Dorsolateral prefrontal cortex (tissue), 122 donors: ENCODE measurements at places on chromosomes 4 and X.

- no peak for DNase-seq
These were observed 61.4 kb downstream of the IGFBP7 start for GRCh38 chr4:57048590-57049304.

DNA sequence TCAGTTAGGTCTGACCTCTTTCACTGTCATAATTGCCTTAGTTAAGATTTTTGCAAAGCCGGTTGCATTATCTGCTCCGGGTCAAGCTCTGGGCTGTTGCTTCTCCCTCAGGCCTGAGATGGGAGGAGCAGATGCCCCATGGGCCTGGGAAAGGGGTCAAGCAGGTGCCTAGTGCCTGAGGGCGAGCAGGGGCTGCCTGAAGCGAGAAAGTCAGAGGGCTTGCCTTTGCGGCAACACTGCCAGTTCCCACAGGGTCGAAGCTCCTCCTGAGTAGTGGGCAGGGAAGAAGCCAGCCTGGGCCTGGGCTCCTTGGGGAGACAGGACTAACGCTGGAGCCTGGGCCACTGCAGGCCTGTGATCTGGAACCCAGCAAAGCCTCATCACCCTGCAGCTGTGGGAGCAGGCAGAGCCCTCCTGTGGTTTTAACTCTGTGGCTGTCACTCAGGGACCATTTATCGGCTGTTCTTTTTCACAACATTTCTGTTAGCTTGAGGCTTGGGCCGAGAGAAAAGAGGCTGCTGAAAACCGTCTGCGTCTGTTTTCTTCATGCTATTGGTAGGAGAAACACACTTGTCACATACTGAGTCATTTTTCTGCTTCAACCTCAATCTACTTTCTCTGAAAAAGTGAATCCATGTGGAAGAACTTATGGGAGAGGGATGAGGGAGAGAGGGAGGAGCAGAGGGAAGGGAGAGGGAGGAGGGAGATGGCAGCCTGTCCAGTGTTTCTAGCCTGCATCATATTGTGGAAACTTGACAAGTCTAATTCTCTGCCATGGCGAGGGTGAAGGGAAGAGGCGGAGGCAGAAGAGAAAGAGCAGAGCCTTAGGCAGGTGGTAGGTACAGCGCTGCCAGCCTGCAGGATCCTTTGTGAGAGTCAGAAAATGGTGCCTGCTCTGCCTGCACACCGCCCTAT lies 68.4 kb downstream of the RHOH start:
- DNase-seq, result no peak

GRCh38 chr4:125772680-125773079 lies 457.9 kb downstream of the FAT4 start:
- DNase-seq, result no peak

- no peak for DNase-seq
These were observed 14.7 kb downstream of the GRPR start for GRCh38 chrX:16138108-16138427.

GRCh38 chrX:131213400-131213799 lies 75.7 kb downstream of the IGSF1 start:
- DNase-seq, result no peak

DNA sequence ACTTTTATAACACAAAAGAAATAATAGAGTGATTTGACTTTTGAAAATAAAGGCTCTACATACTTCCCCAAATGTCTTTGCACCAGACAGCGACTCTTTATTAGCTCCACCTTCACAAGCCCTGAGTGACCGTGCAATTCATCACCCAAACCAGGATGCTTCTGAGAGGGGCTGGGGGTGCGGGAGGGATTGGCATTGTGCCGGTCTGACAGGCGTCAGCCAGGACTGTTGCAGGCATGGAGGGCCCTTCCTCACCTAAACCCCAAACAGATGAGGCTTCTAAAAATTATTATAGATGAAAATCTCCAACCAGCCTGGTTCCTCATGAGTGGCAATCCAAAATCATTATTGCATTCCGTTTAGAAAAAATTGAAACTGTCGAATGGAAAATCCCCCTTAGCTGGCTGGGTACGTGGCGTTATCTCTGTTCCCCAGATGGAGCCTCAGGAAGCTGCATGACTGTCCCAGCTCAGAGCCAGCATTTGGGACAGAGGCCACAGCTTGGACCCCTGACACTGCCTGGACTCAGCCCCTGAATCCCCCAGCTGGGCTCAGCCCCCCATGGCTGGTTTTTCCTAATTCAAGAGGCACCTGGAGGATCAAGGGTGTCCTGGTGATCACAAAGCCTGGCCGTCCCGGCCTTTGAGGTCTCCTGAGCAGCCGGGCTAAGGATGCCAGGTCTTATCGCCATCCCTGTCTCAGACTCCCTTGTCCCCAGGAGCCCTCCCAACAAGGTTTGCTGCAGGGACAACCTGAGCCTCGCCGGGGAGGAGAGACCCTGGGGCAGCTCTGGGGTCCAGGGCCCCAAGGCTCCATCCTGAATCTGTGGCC lies 60.4 kb downstream of the SORCS2 start:
- DNase-seq, result no peak

DNA sequence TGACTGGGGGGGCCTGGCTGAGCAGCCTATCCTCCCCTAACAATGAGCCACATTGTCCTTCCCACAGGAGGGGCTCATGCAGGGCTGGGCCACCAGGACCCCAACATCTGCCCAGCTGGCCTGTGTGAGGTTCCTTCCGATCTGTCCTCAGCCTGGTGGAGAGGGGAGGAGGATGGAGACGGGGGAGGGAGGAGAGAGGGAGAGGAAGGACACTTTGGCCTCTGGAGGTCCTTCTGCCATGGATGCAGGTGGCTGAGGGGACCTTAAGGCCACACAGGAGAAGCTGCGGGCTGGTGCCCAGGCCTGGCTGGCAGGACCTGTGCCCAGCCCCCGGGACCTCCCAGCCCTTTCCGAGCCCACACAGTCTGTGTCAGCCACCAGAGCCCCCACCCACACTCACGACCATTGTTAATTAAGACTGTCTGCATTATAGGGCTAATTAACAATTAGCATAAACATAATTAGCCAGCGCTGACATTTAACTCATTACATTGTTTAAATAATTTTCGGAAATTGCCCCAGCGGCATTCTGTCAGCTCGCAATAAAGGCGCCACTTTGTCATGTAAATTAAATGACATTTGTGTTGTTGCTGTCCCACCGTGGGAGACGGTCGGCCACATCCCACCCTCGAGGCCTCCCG lies 53.0 kb upstream of the NKX1-1 start:
- DNase-seq, result no peak

DNA sequence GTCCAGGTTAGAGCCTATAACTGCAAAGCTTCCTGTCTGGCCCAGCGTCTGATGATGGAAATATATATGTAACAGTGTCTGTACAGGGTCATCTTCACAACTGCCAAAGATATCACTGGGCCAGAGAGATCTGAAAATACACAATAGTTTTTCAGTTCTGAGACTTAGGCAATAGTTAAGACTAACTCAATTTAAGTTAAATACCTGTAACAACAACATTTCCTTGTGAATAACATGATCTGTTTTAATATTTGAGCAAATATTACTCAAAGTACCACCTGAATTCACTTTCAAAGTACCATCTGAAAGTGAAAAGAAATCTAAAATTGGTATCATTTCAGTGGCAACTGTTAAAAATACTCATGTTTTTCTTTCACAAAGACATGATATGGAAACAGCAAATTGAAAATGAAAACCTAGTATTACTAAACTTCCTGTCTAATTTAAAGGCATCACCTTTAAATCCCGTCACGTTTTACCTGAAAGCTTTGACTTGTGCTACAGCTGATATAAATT lies 9.6 kb downstream of the ZAR1 start:
- no peak for DNase-seq

DNA sequence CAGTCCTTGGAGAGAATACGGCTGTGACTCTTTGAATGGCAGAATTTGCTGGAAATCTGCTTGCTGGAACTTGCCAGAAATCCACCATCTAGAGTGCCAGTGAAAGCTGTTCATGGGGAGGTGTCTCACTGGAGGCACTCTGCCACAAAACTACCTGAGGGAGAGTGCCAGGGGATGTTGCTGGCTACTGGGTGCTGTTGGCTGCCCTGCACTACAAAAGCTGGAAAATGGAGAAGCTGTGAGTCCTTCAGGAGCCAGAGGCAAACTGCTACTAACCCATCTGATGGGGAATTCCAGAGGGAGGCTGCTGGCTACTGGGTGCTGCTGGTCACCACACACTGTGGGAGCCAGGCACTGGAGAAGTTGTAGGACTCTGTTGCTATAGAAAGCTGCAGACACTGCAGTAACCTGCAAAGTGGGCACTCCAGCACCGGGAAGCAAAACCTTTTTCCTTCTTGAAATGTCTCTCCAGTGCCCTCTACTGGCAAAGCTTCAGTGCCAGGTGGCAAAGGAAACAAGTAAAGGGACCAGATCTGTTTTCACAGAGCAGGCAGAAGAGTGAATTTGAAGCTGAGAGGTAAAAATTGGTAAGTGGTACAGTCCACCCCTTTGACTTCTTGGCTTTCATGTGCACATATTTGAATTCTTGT lies 47.8 kb upstream of the HSD17B10 start:
- no peak for DNase-seq

- DNase-seq, result no peak
These were observed 64.2 kb downstream of the SPINK2 start for GRCh38 chr4:56757261-56757746.

GRCh38 chr4:2291705-2292645 lies 30.1 kb upstream of the MXD4 start:
- DNase-seq, result no peak
